ENCODE measurements at places on chromosomes 16 and 17. TPM values are rescaled to one million over a fixed set of nuclear protein-coding genes. Genes with fewer than 3 reads are reported as not detected.

The KRTAP3-1 gene
- polyA plus RNA-seq: not detected

The CACNG1 gene
- not detected for polyA plus RNA-seq

The RUNDC1 gene
- 17.0 TPM for polyA plus RNA-seq

GRCh38 chr17:71580220-71580619 is 540.6 kb upstream of the SOX9 start:
- no peak for DNase-seq

- no peak for DNase-seq
Measured at GRCh38 chr16:60329108-60329507, 1595.0 kb upstream of the GOT2 start.

GRCh38 chr17:20938988-20939615 is 103.7 kb downstream of the USP22 start:
- no peak for DNase-seq

GRCh38 chr17:49219987-49220386 is 9.5 kb downstream of the ABI3 start:
- no peak for DNase-seq

- no peak for DNase-seq
Measured at GRCh38 chr17:66952031-66952524, 12.4 kb upstream of the CACNG4 start.

GRCh38 chr17:19759568-19760549 is 11.8 kb upstream of the ALDH3A1 start:
- DNase-seq: no peak

DNA sequence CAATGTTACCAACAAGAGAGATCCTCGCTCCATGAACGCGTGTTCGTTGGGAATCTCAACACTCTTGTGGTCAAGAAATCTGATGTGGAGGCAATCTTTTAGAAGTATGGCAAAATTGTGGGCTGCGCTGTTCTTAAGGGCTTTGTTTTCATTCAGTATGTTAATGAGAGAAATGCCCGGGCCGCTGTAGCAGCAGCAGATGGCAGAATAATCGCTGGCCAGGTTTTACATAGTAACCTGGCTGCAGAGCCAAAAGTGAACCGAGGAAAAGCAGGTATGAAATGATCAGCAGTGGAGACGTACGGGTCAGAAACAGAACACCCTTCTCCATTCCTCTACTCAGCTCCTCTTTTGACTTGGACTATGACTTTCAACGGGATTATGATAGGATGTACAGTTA is 13.3 kb downstream of the SOCS1 start:
- no peak for DNase-seq

DNA sequence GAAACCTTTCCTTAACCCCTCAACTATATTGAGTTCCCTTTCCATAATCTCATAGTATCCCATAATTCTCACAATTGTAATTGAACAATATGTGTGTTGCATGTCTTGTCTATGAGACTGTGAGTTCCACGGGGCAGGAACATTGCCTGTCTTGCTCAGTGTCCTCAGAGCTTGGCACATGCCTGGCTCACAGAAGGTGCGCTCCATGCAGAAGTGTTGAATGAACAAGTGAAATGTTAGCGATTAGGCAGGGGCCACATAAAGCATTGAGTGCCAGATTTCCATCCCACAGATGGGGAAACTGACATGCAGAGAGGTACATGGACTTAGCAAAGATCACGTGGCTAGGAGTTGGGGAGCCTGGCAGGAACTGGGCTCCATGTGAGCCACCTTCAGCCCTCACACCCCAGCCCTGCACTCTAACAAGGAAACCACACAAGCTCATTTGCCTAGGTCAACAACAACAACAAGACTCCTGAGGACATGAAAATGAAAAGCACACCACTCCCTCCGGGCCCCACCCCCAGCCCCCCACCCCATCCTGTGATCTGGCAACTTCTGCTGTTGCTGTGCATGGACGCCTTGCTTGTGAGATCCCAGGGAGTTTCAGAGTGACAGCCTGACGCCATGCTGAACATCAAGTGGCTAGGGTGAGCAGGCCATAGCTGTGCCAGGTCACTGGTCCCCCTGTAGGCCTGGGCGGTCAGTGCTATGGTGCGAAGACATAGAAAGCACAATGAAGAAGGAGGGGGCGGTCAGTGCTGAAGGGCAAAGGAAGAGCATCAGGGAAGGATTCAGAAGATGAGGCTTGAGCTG is 5.0 kb downstream of the PIK3R5 start:
- DNase-seq: no peak

GRCh38 chr17:60231234-60231633 is 81.5 kb downstream of the CA4 start:
- DNase-seq: no peak

DNA sequence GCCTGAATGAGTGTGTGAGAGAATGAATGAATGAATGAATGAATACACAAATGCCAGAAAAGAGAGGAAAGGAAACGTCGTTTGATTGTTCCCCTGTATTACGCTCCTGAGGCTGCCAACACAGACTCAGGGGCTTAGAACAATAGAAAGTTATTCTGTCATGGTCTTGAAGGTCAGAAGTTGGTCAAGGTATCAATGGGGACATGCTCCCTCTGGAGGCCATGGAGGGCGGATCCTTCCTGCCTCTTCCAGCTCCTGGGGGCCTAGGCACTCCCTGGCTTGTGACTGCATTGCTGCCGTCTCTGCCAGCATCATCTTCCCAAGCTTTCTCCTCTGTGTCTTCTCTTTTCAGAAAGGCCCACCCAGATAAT is 1.5 kb upstream of the SLC38A8 start:
- no peak for DNase-seq

All from right renal pelvis (tissue), 4 donors.